Stimulated activated CD8-positive, alpha-beta memory T cell treated with anti-CD3 and anti-CD28 coated beads, Interleukin-15, amount 100 ng/mL, for 24 hours (primary cell): ENCODE measurements at places on chromosomes 5 and 9.

DNA sequence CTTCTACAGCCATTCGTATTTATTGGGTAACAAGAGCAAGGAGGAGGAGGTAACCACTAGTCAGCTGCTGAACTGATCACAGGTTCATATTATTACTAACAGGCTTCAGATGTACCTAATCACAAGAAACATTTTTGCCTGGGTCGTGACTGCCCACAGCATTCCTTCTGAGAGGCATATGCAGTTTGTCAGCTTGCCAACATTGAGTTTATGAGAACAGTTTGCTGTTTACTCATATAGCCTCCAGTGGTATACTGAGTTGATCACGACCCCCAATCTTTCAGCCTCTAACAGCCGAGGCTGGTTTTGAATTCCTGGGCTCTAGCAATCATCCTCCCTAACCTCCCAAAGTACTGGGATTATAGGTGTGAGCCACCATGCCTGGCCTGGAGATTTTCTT, 693.6 kb downstream of the TLE1 start:
- DNase-seq = no peak

DNA sequence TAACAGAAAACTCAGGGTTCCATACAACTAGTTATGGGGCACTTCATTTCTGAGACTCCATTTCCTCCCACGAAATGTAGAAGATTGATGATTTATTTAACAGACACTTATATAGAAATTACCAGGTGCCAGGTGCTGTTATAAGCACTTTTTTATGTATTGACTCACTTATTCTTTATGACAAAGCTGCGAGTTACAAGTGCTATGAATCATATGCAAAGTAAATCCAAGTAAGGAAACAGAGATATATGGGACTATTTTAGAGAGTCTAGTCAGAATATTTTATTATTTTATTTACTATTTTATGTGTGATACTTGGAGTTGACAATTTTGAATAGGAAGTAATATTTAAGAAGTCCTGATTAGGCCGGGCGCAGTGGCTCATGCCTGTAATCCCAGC, 822.8 kb upstream of the C9orf72 start:
- no peak for DNase-seq

GRCh38 chr5:111016801-111017200, 54.7 kb upstream of the TSLP start:
- no peak for DNase-seq

DNA sequence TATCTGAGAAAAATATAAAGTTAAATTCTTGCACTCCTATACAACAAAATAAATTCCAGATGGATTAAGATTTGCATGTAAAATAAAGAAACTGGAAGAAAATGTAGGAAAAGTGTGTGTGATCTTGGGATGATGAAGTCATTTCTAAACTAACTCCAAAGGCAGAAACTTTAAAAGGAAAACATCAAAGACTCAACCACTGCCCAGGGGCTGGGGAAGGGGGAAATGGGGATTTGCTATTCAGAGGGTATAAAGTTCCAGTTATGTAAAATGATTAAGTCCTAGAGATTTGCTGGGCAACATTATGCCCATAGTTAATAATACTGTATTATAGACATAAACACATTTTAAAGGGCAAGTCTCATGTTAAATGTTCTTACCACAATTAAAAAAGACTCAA, 254.5 kb downstream of the DEPDC1B start:
- no peak for DNase-seq

DNA sequence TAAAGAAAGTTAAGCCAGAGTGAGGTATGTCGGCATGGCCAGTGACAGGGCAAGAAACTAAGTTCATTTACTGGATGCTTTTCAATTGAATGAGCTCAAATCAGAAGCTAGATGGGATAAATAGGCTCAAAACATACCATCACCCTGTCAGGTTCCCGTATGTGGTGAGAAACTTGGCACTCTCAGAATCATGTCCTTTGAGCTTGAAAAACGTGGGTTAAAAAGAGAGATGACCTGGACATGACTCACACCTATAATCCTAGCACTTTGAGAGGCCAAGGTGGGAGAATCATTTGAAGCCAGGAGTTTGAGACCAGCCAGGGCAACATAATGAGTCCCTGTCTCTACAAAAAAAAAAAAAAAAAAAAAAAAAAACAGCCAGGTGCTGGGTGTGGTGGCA, 121.7 kb upstream of the RGMB start:
- DNase-seq = no peak
